LoVo (cell line): ENCODE measurements at places on chromosomes 6 and 20.

- DNase-seq: peak; percentile 45
These were observed 2.3 kb upstream of the TOMM34 start for GRCh38 chr20:44962483-44962882.

- DNase-seq: no peak
These were observed 11.4 kb downstream of the MRPL14 start for GRCh38 chr6:44115866-44116265.

- DNase-seq: no peak
These were observed 441.4 kb downstream of the COL12A1 start for GRCh38 chr6:74764486-74764885.

DNA sequence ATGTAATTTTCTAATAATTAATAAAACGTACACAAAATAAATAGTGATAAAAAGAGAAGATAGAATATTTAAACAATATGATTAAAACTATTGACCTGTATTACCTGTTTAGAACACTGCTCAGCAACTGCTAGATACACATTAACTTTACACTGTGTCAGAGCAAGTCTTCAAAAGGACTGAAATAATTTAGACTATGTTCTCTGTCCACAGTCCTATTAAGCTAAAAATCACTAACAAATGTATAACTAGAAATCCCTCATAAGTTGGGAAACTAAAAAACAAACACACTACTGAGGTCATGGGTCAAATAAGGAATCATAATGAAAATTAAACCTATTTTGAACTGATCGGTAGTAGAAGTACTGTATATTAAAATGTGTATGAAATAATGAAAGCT is 181.7 kb downstream of the QKI start:
- no peak for DNase-seq

GRCh38 chr6:164926686-164927085 is 382.7 kb downstream of the C6orf118 start:
- DNase-seq: no peak

DNA sequence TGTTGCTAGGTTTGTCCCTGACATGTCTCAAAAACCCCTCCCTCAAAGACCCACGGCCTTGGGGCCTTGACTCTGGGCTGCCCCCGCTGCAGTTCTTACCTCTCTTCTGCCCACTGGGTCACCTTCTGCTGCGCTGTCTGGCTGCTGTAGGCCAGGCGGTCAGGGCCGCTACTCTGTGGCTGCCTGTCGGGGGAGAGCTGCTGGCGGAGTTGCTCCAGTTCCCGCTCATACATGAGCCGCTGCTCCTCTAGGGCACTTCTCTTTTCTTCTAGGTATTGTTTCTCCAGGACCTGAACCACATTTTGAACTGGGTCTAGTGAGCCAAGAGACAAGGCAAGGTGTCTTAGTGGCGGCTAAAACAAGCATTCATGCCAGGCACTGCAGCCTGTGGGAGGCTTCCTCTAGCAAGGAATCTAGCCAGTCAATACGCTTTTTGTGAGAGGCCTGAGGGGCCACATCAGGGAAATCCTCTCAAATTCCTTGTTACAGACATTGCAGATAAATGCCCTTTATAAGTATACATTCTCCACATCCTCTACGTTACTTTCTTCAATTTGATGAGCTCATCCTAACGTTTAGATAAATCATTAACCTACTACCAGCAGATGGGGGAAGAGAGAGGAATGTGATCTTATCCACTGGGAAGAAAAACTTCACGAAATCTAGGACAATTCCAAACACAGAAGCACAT is 110.3 kb upstream of the NUP153 start:
- no peak for DNase-seq

- DNase-seq: no peak
These were observed 202.3 kb downstream of the DLL1 start for GRCh38 chr6:170088582-170088955.

DNA sequence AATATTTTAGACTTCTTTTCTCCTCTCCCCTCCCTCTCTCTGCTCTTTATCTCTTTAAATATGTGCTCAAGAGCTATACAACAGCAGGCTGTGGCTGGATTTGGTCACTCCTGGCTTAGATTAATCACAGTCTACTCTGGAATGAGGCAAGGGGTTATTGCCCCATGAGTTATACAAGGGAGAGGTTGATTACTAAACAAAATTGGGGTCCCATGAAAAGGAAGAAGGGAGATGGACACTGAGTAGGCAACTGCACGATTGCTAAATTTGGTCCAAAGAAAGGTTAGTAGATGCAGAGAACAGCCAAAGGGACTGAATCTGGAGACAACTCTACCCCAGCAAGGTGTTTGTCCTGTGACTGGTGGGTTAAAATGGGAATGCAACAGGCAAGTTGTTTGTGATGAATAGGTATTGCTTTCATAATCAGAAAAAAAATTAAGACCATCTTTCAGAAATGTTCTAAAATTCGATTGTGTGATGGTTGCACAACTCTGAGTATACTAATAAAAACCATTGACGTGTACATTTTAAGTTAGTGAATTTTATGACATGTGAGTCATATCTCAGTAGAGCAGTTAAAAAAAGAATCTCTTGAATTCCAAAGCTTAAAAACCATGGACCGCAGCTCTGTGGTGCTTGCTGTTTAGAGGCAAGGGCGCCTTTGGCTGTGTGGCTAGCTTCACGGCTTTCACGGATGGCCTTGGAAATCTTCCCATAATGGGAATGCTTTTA is 57.1 kb downstream of the KIZ start:
- peak; percentile 83 for DNase-seq

GRCh38 chr20:9457136-9457535 is 57.3 kb upstream of the LAMP5 start:
- DNase-seq: no peak

DNA sequence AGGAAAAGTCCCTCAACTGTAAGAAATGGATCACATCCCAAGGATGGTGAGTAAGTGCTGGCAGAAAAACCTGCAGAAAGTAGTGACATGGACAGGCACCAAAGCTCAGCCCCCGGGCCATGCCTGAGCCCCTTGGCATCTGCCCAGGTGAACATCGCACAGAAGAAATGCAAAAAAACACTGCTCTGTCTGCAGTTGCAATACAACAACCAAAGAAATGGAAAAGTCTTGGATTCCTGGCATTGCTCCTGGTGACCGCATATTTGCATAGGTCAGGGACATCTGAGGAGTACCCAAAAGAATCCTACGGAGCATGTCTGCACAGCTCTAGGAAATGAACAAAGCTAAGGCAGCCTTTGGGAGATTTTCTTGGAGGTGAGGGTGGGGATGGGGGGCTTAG is 63.1 kb upstream of the PTPRT start:
- no peak for DNase-seq

GRCh38 chr6:157282284-157282683 is 41.0 kb downstream of the TMEM242 start:
- DNase-seq: no peak

- DNase-seq: no peak
These were observed 298.8 kb upstream of the FERMT1 start for GRCh38 chr20:6421321-6422248.

DNA sequence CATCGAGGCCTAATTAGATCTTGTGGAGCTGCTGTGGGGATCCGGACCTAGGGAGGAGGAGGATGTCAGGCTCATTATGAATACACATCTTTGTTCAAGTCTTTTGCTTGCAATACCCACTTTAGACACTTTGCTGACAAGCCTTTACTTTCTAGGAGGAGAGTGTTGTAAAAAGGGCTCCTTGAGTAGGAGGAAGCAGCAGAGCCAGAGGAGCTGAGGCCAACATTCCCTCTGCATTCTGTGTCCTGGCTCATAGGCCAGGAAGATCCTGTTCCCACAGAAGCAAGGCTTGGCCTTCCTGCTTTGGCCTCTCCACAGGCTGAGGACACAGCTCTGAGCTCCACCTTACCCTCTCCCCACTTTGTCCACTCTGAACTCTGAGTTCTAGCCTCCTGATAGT is 67.1 kb downstream of the TPD52L1 start:
- DNase-seq: no peak

GRCh38 chr20:37502654-37503053 is 18.4 kb upstream of the NNAT start:
- no peak for DNase-seq
